ENCODE measurements at places on chromosomes 12 and 14. TPM values are rescaled to one million over a fixed set of nuclear protein-coding genes. Genes with fewer than 3 reads are reported as not detected.

PRPH gene
- total RNA-seq: 2.7 TPM

GRCh38 chr14:61929651-61930050, 167.4 kb downstream of the SNAPC1 start:
- no peak for DNase-seq

FAM90A1 gene
- 0.54 TPM for total RNA-seq

DNA sequence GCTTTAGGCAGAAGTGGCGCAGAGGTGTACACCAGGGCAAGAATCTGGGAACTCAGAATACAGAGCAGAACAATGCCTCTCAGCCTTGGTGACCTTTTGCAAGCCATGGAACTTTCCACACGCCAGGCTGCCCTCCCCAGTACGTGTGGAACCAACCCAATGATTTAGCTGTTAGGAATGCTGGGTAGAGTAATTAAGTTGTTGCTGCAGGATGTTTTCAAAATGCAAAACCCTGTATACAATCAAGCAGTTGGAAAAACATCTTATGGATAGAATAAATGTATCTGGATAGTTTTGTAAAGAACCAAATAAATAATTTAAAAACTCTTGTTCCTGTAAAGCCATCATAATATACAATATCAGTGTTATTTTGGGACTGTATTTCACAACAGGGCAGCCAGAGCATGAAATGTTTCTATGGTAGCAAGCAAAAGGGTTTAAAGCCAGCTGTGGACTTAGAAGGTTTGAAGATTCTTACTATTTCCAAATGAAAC, 19.4 kb downstream of the PPP1R36 start:
- peak; percentile 88 for DNase-seq

GRCh38 chr12:104727726-104728465, 230.2 kb downstream of the SLC41A2 start:
- DNase-seq: no peak

DNA sequence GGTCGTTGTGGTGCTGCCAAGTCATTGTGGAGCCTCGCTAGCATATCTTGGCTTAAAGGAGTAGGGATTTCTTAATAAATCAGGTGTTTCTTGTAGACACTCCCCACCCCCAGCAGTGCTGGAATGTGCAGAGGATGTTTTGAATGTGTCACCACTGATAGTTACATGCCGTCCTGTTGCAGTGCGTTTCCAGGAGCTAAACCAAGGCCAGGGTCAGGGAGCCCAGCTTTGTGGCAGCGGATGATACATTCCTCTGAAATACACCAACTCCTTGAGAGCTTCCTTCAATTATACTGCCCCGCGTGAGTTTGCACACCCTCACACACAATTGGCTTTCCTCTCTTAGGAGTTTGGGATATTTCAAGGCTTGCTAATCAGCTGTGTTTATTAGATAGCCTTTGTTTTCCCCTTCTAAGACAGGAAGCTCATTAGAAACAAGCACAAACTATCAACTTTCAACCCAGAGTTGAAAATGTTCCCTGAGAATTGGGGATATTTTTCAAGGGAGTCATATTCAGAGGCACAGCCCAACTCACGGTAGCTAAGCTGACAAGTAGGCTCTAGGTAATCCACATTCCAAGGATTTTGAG, 154.9 kb downstream of the C12orf75 start:
- no peak for DNase-seq

TPPP2 gene
- total RNA-seq: not detected

- no peak for DNase-seq
Observed at GRCh38 chr12:120835304-120835612, 68.9 kb downstream of the SPPL3 start.

ZNF891 gene
- total RNA-seq: 3.1 TPM

SLC38A2 gene
- 189 TPM for total RNA-seq

- peak; percentile 83 for DNase-seq
Observed at GRCh38 chr12:119683816-119684215, 15.9 kb downstream of the PRKAB1 start.

- no peak for DNase-seq
Observed at GRCh38 chr14:106691601-106692291, 1165.4 kb downstream of the TMEM121 start.

DNA sequence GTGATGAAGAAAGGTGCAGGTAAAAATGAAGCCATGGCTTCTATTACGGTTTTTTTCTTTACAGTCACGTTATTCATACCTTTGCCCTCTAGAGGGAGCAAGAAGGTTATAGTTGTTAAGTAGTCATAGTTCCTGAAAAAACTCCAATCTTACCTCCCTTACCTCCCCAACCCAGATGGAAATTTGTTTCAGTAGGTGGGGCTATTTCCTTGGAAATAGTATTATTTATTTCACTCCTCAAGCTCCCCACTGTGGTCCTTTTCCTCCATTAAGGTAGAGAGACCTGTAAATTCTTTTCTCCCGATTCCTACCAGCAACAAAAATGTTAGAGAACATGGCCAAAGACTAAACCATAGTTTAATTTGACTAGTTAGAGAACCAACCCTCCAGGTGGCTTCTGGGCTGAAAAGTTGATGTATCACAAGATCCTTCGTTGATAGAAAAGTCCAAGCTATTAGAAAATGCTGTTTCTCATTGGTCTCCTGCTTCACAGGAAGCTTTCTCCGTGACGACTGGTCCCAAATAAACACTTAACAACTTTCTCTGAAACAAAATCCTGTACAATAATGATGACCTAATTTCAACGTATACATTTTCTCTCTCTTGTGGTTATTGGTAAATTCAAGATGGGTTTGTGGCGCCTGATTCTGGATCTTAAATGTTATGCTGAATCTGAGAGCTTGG, 43.5 kb downstream of the TMX1 start:
- DNase-seq: no peak

IL31 gene
- not detected for total RNA-seq

GRCh38 chr14:43651896-43652295, 855.2 kb downstream of the FSCB start:
- no peak for DNase-seq

RNASE3 gene
- total RNA-seq: 0.38 TPM

DNA sequence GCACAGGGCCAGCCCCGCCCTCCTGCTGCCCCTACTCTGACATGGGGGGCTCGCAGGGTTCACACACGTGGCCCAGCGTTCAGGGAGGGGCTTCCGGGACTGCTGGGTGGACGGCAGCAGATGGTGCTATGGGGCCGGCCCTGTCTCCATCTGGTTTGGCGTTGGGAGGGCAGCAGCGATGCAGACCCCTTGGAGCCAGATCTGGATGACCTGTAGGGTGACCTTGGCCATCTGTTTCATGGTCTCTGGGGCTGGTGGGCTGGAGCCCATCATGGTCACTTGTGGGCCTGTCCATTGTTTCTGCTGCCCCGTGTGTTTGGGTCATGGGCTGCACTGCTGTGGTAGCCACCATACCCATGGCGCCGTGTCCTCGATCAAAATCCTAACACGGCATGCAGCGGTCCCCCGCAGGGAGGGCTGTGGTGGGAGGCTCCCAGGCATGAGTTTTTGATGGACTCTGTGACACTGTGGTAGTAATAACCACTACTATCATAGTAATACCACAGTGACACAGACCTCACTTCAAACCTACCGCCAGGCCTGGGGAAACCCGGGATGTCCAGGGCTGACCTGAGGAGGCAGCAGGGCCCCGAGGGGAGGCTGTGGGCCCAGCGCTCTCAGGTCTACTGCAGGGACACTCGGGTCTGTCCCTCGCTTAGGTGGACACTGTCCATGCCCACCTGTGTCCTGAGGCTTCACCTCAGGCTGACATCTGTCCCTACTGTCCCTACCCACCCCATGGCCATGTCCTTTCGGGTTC, 359.4 kb downstream of the TMEM121 start:
- DNase-seq: peak; percentile 14

- no peak for DNase-seq
Observed at GRCh38 chr12:42502682-42503081, 86.9 kb downstream of the PRICKLE1 start.

DNA sequence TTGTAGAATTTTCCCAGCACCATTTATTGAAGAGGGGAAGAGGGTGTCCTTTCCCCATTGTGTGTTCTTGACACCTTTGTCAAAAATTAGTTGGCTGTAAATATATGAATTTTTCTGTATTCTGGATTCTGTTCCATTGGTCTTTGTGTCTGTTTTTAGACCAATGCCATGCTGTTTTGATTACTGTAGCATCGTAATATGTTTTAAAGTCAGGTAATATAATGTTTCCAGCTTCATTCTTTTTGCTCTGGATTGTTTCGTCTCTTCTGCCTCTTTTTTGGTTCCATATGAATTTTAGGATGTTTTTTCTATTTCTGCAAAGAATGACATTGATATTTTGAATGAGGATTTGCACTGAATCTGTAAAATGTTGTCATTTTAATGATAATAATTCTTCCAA, 331.9 kb upstream of the RGS6 start:
- DNase-seq: no peak

GPR84 gene
- 1.7 TPM for total RNA-seq

DDX23 gene
- total RNA-seq: 65.5 TPM

- no peak for DNase-seq
Observed at GRCh38 chr12:103128862-103129501, 171.5 kb downstream of the ASCL1 start.

DNA sequence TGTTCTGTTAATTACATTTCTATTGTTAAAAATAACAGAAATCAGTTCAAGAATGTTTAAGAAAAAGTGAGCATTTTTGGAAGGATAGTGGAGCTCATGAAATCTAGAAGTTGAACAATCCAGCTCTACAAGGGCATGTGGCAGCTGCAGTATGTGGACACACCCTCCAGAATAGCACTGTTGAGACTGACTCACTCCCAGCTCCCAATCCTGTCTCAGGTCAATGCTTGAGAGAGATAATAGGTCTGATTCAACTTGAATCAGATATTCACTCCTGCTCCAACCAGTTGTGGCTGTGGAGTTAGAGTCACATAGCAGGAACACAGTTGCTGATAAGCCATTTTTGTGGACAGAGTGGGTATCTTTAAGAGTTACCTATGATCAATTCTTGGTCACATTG, 113.0 kb upstream of the NTF3 start:
- DNase-seq: no peak

- peak; percentile 74 for DNase-seq
Observed at GRCh38 chr14:100384819-100385813, 62.0 kb downstream of the SLC25A47 start.

DNA sequence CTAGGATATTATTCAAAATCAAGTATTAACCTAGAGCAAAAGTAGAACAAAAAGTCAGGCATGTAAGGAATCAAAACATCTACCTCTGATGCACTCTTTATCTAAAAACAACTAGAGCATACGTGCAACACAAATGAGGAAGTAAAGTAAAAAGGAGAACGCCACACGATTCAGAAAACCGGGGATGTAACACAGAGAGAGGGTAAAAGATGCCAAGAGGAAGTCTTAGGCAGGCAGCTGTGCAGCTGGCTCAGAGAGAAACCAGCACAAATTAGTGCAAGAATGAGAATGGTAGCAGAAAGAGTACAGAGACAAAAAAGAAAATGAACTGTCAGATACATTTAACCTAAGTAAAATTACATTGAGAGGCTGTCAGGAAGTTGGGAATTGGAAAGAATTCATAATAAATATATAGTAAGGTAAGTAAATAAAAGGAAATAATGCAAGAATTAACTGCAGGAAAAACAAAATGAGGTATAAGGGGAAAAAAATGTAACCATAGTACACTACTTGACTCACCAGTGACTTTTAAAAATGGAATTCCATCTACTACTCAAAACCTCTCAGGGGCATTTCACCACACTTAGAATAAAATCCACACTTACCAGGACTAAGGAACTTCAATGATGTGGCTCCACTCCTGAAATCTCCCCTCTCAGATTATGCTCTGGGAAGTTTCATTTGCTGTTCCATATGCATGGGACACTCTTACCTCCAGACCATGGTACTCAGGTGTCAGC, 17.1 kb downstream of the BCAT1 start:
- no peak for DNase-seq

GRCh38 chr14:92651758-92652406, 96.5 kb downstream of the LGMN start:
- peak; percentile 23 for DNase-seq

DDN gene
- not detected for total RNA-seq

DNA sequence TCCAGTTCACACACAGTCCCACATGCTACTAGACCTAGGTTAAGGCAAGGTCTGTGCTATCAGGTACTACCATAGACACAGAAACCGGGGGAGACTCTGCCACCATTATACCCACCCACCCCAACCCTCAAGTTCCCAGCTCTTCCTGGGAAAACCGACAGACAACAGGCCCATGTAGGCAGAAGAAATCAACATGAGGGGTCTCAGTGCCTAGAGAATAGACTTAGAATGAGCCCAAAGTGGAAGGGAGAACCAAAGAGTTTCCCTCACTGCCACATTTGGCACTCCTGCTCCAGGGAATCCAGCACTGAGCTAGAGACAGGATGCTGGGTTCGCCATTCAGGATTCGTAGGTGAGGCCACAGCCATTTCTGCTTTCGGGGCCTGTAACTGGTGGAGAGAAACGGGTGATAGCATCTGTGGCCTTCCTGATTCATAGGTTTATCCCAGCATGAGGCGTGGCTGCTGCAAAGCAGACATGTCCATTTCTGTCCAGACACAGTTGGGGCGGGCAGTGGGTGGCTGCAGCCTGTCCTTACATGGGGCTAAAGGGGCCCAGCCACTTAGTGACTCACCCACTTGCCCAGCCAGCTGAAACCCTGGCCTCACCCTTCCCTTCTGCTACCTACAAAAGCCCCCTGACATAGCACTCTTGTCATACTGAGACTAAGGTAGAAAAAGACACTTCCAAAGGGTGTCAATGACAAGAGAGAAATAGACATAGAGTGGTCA, 69.4 kb downstream of the IRF2BPL start:
- no peak for DNase-seq

RGS6 gene
- 1.1 TPM for total RNA-seq

GRCh38 chr14:106681161-106681560, 1154.8 kb downstream of the TMEM121 start:
- no peak for DNase-seq

ATXN2 gene
- 56.5 TPM for total RNA-seq

FICD gene
- 8.5 TPM for total RNA-seq

CLEC1B gene
- not detected for total RNA-seq

DNA sequence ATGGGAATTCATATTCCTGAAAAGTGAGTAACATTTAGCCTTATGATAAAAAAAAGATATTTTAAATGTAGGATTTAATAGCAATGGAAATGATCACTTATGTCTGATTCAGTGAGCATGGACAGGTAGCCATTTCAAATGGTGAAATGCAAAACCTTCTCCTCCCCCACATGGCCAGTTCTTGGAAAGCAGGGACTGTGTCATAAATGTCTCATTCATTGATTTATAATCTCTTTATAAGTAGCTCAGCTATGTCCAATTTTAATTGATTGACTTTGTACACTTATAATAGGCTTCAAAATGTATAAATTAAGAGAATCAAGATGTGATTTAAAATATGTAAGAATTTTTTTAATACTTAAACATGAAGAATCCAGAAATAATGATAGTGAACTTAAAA, 24.6 kb upstream of the SCFD1 start:
- DNase-seq: peak; percentile 48

All from kidney (tissue), 22 donors.